ENCODE measurements at places on chromosomes 7 and 10.

GRCh38 chr10:114271779-114272167, 32.7 kb downstream of the VWA2 start:
- no peak for DNase-seq

DNA sequence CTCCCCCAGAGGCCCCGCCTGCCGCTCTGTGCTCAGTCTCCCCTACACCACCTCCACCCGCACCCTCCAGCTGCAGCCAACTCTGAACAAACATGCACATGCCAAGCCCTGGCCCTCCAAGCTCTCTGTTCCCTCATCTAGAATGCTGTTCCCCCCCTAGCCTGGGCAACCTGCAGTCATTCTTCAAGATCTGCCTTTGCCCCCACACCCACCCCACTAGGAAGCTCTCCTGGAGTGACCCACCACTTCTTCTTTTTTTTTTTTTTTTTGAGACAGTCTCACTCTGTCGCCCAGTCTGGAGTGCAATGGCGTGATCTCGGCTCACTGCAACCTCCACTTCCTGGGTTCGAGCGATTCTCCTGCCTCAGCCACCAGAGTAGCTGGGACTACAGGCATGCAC, 13.7 kb downstream of the MYL10 start:
- DNase-seq, result no peak

DNA sequence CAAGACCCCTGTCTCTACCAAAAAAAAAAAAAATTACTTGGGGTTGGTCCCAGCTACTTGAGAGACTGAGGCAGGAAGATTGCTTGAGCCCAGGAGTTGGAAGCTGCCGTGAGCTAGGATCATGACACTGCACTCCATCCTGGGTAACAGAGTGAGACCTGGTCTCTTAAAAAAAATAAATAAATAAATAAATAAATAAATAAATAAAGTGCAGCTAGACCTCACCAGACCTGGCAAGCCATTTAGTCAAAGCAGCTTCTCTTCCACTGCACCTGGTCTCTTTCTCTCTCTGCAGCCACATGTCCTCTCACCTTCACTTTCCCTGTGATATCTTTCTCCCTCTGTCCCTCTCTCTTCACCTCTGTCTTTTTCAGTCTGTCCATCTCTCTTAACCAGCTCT, 75.2 kb upstream of the CHCHD3 start:
- DNase-seq, result no peak

DNA sequence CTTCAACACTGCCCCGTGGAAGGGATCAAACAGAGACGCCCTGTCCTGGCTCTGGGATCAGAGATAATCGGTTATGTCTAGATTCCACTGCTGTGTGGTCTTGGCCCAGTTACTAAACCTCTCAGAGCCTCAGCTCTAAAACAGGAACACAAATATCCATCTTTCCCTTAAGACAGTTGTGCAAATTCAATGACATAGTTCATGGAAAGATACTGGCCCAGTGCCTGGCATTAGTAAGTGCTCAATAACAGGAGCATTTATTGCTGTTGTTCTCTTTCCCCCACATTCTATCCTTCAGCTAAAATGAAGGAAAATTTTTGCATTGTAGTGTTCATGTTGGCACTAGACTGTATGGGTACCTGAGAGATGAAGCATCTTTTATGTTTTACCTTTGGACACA, 58.6 kb downstream of the TACC2 start:
- no peak for DNase-seq

DNA sequence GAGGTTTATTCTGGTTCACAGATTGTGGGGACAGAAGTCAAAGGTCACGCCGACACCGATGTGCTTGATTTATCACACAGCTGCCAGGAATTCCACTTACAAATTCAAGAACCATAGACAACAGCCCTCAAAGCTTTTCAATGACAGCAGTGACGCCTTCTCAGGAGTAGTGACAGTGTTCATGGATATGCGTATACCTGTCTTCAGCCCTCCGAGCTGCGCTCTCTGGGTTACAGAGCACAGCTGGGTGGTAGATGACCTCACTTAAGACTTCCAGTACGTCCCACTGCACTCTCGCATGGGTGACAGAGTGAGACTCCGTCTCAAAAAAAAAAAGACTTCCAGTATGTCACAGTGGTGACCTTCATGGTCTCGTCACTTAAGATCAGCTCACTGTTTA, 108.5 kb downstream of the TCERG1L start:
- no peak for DNase-seq

DNA sequence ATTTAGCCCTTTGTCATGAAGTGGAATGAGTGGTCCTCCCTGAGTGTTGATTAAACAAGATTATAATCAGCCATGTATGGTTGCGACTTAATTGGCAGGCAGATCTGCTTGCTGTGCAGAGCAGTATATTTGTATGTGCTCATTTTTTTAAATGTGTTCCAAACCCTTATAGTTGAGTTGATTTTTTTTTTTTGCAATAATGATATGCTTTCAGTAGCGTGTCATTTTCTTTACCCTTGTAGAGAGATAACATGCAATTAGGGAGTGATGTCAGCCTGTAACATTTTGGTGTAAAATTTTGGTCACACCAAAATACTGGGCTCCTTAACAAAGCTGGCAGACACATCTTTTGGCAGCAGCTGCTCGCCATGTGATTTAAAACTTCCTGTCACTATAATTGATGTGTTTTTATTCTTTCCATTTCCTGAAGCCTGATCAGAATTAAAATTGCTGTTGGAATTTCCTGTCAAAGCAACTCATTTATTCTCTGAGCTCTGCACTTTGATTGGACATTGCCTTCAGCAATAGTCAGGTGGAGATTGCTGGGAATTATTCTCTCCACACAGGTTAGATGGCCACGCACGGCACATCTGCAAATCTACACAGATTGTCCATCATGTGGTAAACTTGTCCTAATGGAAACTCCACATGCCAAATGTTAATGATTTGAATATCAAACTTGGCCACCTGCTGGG, 125.3 kb downstream of the DYNC1I1 start:
- DNase-seq, result no peak

DNA sequence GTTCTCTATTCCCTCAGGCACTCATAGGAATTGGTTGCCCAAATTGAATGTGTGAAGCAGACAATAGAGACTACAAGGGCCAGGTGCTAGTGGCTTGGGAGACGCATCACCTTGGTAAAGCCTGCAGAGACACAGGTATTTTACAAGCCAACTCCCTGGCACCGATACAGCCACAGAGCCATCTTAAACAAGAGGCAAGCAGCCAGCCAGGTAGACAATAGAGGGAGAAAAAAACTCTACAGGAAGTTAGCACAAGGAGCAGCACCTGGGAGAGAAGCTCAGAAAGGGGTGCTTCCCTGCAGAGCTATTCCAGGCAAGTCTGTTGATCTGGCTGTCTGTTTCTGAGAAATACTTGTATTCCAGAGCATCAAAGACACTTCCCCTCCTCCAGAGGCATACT, 43.0 kb upstream of the CDK1 start:
- DNase-seq, result no peak

DNA sequence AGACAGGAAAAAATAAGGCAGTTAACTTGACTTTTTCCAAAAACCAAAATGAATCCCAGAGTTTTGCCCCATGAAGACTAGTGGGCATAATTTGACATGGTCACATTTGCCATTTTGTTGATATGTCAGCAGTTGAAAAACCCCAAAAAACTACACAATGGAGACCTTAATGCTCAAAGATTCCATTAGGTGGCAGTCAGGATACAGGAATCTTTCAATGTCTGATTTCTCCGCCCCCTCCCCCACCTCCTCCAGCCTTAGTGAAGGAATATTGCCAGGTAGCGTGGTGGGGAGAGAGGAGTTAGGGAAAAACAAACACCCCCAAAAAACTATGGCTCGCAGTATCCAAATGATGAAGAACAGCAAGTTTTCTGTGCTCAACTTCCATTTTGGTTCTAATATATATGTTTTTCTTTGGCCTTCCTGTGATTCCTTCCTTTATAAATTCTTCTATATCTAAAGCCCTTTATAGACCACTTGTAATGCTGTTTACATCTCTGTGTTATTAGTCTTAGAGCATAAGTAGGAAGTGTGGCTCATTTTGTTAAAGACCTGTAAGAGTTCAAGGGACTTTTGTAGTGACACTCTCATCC, 6.7 kb upstream of the SMNDC1 start:
- DNase-seq, result no peak

DNA sequence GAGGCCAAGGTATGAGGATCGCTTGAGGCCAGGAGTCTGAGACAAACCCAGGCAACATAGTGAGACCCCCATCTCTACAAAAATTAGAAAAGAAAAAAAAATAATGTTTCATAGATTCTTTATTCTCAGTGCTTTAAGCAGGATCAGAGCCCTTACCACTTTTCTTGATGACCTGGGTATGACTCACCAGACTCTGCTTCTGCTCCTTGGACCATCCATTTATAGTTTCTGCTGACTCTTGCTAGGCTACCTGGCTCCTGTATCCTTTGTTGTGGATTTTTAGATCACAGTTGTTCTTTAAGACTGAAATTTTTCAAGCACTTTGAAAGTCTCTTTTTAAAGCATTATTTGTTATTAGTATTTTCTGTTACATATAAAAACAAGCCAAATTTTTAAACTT, 411.1 kb downstream of the GFRA1 start:
- DNase-seq, result no peak

DNA sequence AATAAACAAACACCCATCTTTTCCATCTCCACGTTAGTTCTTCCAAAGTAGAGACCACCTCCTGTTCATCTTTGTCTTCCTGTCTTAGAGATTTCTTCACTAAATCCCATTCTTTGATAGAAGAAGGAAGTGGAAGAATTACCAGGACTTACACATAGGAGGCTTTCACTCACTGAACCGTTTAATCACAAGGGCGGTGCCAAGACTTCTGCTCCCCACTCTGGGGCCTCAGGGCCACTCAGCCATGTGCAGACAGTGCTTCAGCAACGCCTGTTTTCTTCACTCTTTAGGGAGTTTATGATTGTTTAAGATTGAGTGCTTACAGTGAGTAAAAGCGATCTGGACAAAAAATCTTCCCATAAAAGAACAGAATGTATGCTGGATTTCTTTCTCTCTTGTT, 63.9 kb upstream of the SORCS3 start:
- no peak for DNase-seq

DNA sequence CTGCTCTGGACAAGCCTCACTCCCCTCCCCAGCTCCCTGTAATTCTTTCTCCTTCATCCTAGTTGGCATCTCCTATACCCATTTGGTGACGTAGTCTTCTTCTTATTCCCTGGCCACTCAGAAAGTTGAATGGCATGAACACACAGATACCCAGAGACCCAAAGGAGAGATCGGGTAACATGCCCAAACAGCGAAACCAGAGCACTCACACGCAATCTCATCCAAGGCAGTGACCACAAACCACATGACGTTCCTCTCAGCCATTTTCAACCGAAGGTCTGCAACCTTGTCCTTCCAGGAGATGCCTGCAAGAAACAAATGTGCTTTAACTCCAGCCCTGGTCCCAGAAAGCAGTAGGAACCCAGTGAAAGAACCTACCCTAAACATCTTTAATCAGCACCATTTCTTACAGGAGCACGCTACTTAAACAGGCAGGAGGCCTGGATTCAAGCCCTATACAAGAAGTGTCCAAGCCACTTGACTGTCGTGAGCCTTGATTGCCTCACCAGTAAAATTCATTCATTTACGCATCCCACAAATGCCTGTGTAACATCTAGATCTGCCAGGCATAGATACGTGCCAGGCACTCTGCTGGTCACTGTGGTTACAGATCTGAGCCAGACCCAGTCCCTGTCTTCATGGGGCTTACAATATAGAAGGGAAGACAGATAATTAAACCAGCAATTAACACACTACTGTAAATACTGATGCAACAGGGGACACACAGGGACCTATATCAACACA, 37.1 kb downstream of the XPNPEP1 start:
- DNase-seq, result no peak

DNA sequence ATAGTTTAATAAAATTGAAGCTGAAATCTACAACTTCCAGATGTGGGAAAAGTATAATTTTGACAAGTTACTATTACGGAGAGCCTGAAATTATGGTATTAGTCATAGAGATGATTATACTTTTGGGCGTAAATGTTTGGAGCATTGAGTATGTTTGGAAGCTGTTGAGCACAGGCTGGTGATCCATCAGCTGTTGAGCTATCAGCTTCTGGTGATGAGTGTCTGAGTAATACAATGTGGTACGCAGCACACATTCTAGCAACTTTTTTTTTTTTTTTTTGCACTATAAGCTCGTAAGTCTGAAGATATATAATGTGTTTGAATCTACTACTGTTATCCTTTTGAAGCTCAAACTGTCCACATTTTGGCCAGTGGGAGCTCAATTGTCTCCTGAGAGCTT, 123.4 kb downstream of the ATE1 start:
- no peak for DNase-seq

- DNase-seq, result no peak
Measured at GRCh38 chr10:72252972-72253371, 20.8 kb upstream of the DDIT4 start.

GRCh38 chr10:6757158-6757557, 177.1 kb upstream of the PRKCQ start:
- DNase-seq, result no peak

DNA sequence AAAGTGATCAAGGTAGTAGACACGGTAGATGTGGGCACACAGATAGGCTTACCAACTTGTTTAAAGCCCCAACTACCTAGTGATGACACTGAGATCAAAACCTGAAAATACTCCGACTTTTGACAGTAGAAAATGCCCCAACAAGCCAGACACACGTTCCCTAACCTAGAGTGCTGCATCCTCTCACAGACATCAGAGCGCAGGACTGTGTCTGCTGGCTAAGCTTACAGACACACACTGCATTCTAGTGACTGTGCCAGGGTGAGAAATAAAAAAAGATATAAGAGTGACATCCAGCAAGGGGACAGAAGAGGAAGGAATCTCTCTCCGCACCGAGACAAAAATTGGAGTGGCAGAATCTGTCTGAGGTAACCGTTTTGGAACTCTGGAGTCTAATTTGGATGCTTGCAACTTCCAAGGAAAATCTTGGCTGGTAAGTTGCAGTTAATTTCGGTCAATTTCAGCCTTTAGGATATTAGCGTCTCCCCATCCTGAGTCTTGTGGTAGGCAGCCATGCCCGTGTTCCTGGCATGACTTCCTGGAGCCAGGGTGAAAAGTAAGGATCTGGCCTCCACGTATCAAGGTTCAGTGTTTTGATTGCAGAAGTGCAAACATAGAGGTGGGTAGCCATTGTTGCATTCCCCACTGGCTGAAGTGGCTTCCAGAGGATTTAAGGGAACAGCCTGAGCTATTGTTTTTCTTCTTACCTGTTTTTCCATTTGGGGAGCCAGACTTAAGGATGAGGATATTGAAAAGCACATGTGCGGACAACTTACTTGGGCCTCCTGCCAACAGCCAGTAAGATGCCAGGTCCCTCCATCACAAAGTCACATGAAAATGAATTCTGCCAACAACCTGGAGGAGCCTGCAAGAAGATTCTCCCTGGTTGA, 124.1 kb downstream of the SMURF1 start:
- no peak for DNase-seq

DNA sequence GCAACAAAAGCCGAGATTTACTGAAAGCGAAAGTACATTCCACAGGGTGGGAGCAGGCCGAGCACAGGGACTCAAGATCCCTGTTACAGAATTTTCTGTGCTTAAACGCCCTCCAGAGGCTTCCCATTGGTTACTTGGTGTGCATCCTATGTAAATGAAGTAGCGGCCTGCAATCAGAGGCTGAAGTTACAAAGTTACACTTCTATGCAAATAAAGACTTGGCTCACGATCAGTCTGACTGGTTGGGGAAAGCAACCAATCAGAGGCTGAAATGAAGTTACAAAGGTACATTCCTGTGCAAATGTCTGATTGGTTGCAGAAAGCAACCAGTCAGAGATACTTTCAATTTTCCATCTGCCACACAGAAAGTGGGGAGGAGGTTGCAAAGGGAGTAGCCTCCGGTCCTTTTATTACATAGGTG, 4.1 kb downstream of the ACBD7 start:
- DNase-seq, result no peak
